ENCODE measurements at places on chromosomes 5 and 9. TPM values are rescaled to one million over a fixed set of nuclear protein-coding genes. Genes with fewer than 3 reads are reported as not detected.
A peak's percentile ranks its signal among the peaks of the same experiment; 100 is the strongest.

Gene TAF11L5
- total RNA-seq, result not detected

Gene VCAN
- total RNA-seq, result 0.29 TPM

- no peak for DNase-seq
- peak overlapping the region; percentile 72 for H3K27ac ChIP-seq
- peaks cover 3% of the 10 kb centered on the region for H3K27me3 ChIP-seq
- H3K4me3 ChIP-seq, result peak overlapping the region; percentile 61
- H3K4me1 ChIP-seq, result peaks cover 12% of the 10 kb centered on the region
Measured at GRCh38 chr5:34007201-34007620, 639 bp downstream of the AMACR start.

Gene NR5A1
- total RNA-seq, result 0.40 TPM

GRCh38 chr9:116134975-116135374 lies 18.6 kb upstream of the PAPPA start:
- H3K27me3 ChIP-seq, result no peaks in the 10 kb centered on the region
- no peaks in the 10 kb centered on the region for H3K36me3 ChIP-seq
- no peak overlapping the region for H3K27ac ChIP-seq

GRCh38 chr9:36191686-36192085 lies 965 bp downstream of the CLTA start:
- H3K27ac ChIP-seq, result peak overlapping the region; percentile 93
- peaks cover 28% of the 10 kb centered on the region for H3K36me3 ChIP-seq

DNA sequence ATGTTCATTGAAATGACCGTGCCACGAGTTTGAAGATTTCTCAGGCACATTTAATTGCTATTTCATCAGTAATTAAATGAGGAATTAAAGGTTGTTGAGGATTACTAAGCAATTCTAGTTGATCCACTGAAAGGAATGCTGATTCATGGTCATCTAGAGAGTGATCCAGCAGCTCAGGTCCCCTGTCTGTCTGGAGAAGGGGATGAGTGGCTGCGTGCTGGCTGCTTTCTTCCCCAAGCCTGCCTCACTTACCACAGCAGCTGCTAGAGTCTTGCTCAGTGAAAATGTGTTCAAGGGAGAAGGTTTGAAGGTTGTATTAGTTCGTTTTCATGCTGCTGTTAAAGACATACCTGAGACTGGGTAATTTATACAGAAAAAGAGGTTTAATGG lies 7.8 kb upstream of the TGFBI start:
- DNase-seq, result peak; percentile 43
- no peaks in the 10 kb centered on the region for H3K4me1 ChIP-seq
- no peak overlapping the region for H3K27ac ChIP-seq
- H3K36me3 ChIP-seq, result no peaks in the 10 kb centered on the region
- peaks cover 8% of the 10 kb centered on the region for H3K27me3 ChIP-seq
